ENCODE measurements at places on chromosomes 11 and 22. TPM values are rescaled to one million over a fixed set of nuclear protein-coding genes. Genes with fewer than 3 reads are reported as not detected.

DNA sequence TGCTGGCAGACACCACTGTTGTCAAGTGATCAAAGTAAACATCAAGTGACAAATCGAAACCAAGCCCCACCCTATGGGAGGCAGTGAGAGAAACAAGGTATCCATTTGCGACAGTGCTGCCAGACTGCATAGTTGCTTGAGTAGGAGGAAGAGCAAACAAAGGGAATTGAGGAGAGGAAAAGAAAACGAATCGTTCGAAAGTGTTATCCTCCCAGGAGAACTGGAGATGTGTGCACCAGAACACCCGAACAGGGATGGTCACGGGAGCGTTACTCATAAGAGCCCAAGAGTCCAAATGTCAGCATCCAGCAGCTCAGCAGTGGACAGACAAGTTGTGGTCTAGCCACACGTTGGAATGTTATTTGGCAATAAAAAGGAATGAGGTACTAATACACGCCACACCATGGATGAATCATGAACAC, 58.4 kb upstream of the NUP50 start:
- no peaks in the 10 kb centered on the region for H3K4me1 ChIP-seq
- H3K27me3 ChIP-seq, result peaks cover 37% of the 10 kb centered on the region
- no peak overlapping the region for H3K4me3 ChIP-seq
- DNase-seq, result no peak
- no peaks in the 10 kb centered on the region for H3K36me3 ChIP-seq

DNA sequence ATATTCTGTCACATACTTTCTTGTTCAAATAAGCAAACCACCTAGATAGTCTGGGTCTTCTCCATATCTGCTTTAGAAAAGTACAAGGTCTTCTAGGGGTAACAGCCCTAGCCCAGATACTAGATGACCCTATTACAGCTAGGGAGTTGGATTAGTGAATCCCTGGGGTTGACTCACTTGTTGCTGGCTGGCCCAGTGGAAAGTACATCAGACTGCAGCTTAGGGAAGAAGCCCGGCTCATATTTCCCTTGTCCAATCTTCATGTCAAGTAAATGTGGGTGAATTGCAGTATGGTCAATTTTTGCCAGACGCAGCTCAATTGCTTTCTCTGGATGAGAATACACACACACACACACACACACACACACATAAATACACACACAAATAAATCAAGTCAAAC, 79.1 kb upstream of the SCUBE2 start:
- DNase-seq, result no peak
- H3K4me1 ChIP-seq, result no peaks in the 10 kb centered on the region
- H3K4me3 ChIP-seq, result no peak overlapping the region
- H3K27ac ChIP-seq, result no peak overlapping the region

Gene OR2D2
- not detected for total RNA-seq

Gene APOBEC3G
- 3.4 TPM for total RNA-seq

DNA sequence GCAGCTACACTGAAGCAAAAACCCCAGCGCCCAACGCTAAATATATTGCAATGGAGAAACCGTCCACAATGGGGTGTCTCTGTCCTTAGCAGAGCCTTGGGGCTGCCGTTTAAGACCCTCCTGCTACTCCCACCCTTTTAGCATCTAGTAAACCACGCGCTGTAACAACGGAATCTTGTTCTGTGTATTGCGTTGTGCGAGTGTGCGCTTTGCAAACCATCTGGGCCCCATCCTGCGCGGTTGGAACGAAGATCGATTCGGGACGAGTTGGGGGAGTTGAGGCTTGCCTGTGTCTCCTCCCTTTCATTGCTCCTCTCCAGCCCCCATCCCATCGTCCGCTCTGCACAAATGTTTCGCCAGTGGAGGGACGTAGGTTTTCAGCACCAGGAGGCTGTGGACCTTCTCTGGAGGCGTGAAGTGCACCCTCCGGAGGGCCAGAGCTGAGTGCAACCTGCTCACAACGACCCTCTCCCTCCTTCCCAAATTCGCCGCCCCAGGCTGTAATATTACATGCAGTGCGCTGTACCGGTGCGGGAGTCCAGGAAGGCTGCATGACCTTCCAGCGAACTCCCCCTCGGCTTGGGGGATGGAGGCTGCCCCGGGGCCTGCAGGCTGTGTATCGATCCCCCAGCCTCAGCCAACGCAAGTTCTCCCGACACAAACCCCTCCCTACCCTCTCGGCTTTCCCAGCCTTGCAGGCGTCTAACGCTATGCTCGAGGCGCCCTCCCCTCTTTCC, 1.6 kb upstream of the KMT2A start:
- peaks cover 24% of the 10 kb centered on the region for H3K4me1 ChIP-seq
- peak overlapping the region; percentile 60 for H3K4me3 ChIP-seq
- H3K27me3 ChIP-seq, result no peaks in the 10 kb centered on the region
- H3K36me3 ChIP-seq, result no peaks in the 10 kb centered on the region
- peak; percentile 70 for DNase-seq

Gene TSGA10IP
- 0.09 TPM for total RNA-seq

Gene MCHR1
- total RNA-seq, result 0.27 TPM

Gene ZNF214
- 3.4 TPM for total RNA-seq

Gene SMIM35
- under 0.01 TPM for total RNA-seq

Measured in muscle of leg (tissue), 16 donors.